Pancreas (tissue), 10 donors: ENCODE measurements at places on chromosomes 16 and 17. TPM values are rescaled to one million over a fixed set of nuclear protein-coding genes. Genes with fewer than 3 reads are reported as not detected.

DNA sequence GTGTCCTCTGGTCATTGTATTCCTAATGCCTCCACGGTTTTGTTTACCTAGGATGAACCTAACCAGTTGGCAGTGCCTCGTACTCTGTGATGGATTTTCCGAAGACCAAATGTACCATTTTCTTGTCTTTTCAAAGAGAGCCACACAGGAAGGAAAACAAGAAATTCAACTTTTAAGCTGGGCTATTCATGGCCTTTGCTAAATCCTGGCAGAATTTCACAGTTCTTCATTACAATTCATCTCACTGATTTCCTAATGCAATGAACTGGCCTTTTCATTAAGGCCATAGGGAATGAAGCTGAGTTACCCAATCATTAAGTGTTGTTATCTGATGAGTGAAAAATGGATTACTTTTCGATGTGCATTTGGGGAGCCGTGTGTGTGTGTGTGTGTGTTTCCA lies 7.9 kb upstream of the KCNJ16 start:
- no peak for DNase-seq

DNA sequence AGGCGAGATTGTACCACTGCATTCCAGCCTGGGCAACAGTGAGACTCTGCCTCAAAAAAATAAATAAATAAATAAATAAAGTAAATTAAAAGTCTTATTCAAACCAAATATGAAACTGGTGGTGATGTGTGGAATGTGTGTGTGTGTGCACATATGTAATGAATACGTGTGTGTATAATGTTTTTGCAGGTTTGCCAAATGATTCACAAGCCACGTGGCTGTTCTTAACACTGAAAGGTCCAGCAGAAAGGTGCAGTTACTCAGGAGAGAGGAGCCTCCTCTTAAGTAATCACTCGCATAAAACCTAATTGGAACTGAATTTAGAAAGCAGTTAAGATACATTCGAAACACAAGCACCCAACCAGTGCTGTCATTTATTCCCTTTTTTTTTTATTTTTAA lies 22.9 kb downstream of the GDE1 start:
- DNase-seq = no peak

DNA sequence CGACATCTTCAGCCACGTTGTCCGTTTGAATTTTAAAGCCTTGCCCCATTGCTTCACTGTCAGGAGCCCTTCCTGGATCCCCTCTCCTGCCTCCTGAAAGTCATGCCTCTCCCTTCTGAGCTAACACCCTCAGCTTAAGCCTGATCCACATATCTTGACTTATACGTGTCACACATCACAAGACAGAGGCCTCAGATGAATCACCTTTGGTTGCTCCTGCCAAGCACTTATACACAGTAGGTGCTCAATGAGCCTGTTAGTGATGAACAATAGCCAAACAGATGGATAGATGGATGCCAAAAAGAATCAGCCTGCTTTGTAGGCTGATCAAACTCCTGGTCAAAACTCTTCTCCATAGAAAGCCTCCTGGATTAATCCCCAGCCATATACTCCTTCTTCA lies 31.8 kb downstream of the PITPNM3 start:
- no peak for DNase-seq

DNA sequence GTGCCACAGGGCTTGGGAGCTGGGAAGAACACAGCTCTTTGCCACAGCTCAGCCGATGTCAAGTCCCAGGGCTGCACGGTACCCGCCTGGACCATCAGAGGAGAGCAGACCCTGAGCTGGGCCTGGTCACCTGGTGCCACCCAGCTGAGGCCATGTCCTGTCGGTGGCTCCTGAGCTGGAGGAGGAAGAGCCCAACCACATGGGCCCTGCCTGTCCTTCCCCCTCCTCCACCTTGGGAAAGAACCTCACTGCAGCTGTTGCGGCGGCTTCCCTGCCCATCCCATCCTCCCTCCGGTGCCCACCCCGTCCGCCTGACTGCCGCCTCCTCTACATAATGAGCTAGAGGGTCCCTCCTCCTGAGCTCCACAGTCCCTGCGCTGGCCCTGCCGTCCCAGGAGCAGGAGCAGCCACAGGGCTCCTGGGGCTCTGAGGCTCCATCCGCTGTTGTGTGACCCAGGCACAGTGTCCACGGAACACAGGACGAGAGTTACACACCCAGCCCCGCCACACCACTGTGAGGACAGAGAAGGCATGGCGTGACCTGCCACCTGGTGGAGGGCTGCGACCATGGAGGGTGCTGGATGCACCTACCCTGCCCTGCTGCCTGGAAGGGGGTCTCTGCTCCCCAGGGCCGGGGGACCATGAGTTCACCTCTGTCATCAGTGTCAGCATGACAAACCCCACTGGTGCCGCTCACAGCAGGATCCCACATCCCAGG lies 21.4 kb upstream of the CHMP6 start:
- DNase-seq = no peak

- DNase-seq = no peak
Measured at GRCh38 chr16:24975428-24975889, 39.7 kb downstream of the ARHGAP17 start.

DNA sequence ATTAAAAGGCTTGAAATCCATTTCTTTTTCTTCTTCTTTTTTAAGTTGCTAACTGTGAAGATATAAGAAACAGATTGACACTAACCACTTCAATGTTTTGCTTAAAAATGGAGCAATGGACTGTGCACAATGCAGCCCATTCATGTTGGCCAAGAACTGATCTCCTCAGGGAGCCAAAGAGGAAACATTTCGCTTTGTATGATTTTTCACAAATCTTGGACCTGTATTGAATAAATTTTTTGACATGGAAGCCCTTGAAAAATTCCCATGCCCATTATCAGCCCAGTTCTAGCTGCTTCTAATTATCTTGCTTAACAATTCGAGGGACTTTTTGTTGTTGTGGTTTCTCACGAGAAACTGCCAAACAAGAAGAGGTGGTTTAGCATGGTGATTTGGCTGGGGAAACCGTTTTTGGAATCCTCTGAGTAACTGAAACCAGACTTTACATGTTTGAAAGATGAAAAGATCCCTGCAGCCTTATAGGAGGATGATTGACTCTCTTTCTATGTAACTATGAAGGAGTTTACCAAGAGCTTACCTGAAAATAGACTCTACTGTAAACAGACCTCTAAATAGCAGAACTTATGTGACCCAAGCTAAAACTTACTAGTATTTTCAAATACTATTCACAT lies 1389.4 kb upstream of the GOT2 start:
- DNase-seq = no peak

DNA sequence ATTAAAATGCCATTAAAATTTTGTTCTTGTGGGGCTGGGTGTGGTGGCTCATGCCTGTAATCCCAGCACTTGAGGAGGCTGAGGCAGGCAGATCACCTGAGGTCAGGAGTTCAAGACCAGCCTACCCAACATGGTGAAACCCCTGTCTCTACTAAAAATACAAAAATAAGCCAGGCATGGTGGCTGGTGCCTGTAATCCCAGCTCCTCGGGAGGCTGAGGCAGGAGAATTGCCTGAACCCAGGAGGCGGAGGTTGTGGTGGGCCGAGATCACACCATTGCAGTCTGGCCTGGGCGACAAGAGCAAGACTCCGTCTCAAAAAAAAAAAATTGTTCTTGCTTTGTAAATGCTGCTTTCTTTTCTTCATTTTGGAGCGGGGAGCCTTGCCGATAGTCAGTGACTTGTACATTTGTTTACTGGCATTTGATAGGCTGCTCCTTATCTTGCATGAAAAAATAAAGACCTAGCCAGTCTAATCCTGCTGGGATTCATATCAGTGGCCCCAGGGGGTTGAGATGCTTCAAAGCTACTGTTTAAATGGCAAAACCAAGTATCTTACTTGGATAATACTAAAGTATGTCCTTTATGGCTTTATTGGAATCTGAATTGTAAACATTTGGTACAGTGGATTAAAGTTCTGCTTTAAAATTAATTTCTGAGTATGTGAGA lies 3.3 kb upstream of the CLTC start:
- DNase-seq = no peak

The SPN gene
- 0.23 TPM for total RNA-seq

GRCh38 chr16:87006789-87007745 lies 310.1 kb downstream of the C16orf95 start:
- no peak for DNase-seq

DNA sequence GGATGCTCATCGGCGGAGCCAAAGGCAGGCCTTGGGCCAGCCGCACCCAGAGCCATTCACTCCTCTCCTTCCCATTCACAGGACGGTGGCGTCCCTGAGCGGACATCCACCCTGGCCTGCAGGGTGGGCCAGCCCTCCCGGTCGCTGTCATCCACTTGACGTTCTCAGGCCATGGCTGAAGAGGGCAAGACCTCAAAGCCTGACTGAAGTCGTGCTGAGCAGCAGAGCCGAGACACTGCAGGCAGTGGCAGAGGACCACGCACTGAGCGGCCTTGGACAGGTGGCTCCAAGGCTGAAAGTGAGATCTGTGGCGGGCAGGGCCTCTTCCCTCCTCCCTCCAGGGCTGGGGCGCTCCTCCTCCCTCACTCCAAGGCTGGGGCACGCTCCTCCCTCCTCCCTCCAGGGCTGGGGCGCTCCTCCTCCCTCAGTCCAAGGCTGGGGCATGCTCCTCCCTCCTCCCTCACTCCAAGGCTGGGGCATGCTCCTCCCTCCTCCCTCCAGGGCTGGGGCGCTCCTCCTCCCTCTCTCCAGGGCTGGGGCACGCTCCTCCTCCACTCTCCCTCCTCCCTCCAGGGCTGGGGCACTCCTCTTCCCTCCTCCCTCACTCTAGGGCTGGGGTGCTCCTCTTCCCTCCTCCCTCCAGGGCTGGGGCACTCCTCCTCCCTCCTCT lies 24.1 kb downstream of the GNPTG start:
- no peak for DNase-seq

GRCh38 chr16:17343728-17344127 lies 127.0 kb downstream of the XYLT1 start:
- no peak for DNase-seq

DNA sequence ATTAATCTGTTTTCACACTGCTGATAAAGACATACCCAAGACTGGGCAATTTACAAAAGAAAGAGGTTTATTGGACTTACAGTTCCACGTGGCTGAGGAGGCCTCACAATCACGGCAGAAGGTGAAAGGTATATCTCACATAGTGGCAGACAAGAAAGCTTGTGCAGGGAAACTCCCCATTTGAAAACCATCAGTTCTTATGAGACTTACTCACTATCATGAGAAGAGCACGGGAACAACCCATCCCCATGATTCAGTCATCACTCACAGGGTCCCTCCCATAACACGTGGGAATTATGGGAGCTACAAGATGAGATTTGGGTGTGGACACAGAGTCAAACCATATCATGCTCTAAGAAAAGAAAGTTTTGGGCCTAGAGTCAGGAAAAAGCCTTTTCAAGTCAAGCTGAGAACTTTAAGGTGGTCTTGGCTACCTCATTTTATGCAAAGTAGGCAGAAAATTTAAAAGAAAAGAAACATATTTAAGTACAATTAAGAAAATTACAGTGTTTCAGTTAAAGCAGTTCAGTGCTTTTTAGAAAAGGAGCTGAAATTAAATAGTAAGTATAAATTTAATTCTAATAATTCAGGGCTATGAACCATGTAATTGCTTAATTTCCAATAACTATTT lies 24.9 kb upstream of the CRYM start:
- no peak for DNase-seq
